T-helper 17 cell (primary cell): ENCODE measurements at places on chromosomes 4 and X. TPM values are rescaled to one million over a fixed set of nuclear protein-coding genes. Genes with fewer than 3 reads are reported as not detected.

DNA sequence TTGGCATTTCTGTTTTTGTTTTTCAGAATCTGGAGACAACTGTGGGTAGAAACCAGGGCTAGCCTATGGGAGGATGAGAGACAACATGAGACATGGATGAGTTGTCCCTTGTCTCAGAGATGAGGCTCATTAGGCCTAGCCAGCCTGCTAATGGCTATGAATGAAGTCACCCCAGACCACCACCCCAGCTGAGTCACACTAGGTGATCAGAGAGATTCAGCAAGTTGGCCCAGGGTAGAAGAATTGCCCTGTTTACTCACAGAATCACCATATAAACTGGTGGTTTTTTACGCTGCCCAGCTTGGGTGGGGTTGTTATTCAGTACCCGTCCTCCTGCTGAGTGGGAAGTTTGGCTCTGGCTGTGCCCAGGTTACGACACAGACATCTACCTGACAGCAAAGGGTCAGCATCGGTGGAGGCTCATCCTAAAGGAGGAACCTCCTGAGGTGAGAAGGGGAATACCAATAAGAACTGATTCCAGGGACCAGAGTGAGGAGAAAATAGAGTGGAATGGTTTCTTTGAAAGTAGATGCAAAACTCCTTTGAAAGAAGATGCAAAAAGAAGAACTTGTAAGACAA, 17.2 kb upstream of the ARSJ start:
- no peak for DNase-seq
- H3K36me3 ChIP-seq, result no peaks in the 10 kb centered on the region
- no peak overlapping the region for H3K4me3 ChIP-seq

- peaks cover 17% of the 10 kb centered on the region for H3K4me1 ChIP-seq
- H3K4me3 ChIP-seq, result peak within 1 kb of the TSS; percentile 87
- H3K27me3 ChIP-seq, result no peaks in the 10 kb centered on the region
- H3K36me3 ChIP-seq, result peaks cover 2% of the 10 kb centered on the region
- DNase-seq, result peak; percentile 61
Observed at GRCh38 chrX:154486396-154487207, at the start of gene UBL4A. TSS of gene UBL4A (minus strand) at chrX:154486615. CDS start at chrX:154486584, 31 bp downstream.

- H3K27ac ChIP-seq, result no peak overlapping the region
- no peaks in the 10 kb centered on the region for H3K27me3 ChIP-seq
- DNase-seq, result no peak
- H3K4me1 ChIP-seq, result no peaks in the 10 kb centered on the region
Observed at GRCh38 chrX:147958291-147958690, 22.8 kb upstream of the FMR1NB start.

DNA sequence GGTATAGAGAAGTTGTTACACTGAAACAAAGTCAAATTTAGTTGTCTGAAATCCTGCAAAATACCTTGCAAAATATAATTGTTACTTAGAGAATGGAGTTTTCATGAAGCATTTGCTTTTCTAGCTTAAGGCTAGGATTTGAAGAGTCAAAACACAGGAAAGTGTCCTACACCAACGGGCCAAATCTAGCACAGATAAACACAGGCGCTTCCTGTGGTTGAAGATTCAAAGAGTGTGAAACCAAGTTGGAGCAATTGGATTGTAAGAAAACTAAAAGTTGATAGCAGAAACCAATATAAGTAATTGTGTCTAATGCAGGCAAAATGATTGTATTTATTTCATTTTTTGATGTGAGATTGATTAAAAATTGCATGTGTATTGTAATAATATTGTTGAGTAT, 2002.5 kb upstream of the TENM3 start:
- H3K4me3 ChIP-seq, result no peak overlapping the region
- no peaks in the 10 kb centered on the region for H3K27me3 ChIP-seq
- no peaks in the 10 kb centered on the region for H3K36me3 ChIP-seq
- no peak for DNase-seq

- H3K27ac ChIP-seq, result no peak overlapping the region
- H3K4me3 ChIP-seq, result no peak overlapping the region
- no peaks in the 10 kb centered on the region for H3K27me3 ChIP-seq
Observed at GRCh38 chrX:23389196-23389792, 54.6 kb downstream of the PTCHD1 start.

DNA sequence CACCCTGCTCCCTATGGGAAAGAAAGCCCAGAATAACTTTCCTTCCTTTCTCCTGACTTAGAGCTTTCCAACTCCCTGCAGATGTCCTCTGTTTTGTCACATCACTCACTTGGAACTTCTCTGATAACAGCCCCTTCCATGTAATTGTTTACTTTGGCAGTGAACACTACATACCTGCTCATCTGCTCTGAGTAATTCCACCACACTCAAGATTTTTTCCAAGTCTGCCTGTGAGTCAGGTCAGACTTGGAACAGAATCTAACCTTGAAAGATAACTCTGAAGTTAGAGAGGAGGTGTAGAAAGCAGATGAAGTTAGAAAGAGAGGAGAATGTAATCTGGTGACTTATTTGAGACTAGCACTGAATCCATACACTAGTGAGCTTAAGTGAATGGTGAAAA, 7.4 kb downstream of the MAGEB10 start:
- no peak overlapping the region for H3K4me3 ChIP-seq
- no peak for DNase-seq
- H3K27me3 ChIP-seq, result no peaks in the 10 kb centered on the region
- no peaks in the 10 kb centered on the region for H3K4me1 ChIP-seq
- H3K27ac ChIP-seq, result no peak overlapping the region

DNA sequence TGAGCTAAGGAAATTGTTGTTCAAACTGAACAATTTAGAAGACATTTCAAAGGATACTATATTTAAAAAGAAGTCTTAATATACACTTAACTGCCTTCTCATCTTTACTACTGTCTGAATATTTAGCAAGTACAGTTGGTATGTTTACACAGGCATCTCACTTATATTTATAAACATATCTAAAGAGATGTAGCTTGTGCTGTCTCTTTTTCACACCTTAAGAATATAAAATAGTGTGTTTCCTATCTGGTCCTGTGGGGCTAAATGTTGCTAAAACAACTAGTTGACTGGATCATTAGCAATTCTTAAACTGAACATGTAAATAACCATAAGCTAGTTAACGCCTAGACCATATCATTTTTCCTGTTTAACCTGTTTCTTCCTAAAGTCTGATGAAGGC, 336.3 kb downstream of the PPP3CA start:
- no peaks in the 10 kb centered on the region for H3K27me3 ChIP-seq
- H3K4me3 ChIP-seq, result no peak overlapping the region
- H3K27ac ChIP-seq, result peak overlapping the region; percentile 74
- DNase-seq, result no peak

The UNC5C gene
- total RNA-seq, result 0.18 TPM

DNA sequence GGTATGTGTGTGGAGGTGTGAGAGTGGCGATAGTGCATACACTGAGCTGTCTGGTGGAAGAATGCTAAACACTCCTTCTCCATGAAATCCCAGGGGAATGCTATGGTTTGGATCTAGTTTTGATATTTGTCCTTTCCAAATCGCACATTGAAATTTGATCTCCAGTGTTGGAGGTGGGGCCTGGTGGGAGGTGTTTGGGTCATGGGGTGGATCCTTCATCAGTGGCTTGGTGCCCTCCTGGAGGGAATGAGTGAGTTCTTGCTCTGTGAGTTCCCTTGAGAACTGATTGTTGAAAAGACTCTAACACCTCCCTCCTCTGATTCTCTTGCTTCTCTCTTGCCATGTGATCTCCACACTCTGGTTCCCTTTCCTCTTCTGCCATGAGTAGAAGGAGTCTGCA, 114.1 kb upstream of the HHIP start:
- H3K36me3 ChIP-seq, result no peaks in the 10 kb centered on the region
- H3K27me3 ChIP-seq, result no peaks in the 10 kb centered on the region
- no peak overlapping the region for H3K27ac ChIP-seq
- no peak overlapping the region for H3K4me3 ChIP-seq

DNA sequence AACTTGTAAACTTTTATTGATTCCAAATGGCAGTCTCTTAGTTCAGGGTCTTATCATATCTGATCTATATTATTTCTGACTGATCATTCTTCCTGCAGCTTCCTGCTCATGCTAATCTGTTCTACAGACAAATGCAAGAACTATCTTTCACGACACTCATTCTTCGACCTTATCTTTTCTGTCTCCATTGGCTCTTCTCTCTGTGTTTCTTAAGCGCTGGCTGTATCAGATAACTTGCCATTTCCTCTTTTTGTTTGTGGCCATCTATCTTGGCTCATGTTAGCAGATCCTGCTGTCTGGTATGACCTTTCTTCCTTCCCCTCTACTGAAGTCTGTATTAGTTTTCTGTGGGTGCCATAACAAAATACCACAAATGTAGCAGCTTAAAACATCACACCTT, 230.5 kb upstream of the PUDP start:
- H3K4me1 ChIP-seq, result no peaks in the 10 kb centered on the region
- H3K27me3 ChIP-seq, result no peaks in the 10 kb centered on the region
- H3K36me3 ChIP-seq, result no peaks in the 10 kb centered on the region
- H3K27ac ChIP-seq, result no peak overlapping the region
- no peak overlapping the region for H3K4me3 ChIP-seq

GRCh38 chr4:110271986-110272385, 73.6 kb upstream of the ELOVL6 start:
- H3K36me3 ChIP-seq, result peaks cover 2% of the 10 kb centered on the region
- no peak for DNase-seq
- H3K4me3 ChIP-seq, result no peak overlapping the region
- no peaks in the 10 kb centered on the region for H3K4me1 ChIP-seq

The ZFP92 gene
- total RNA-seq, result 1.2 TPM

The VEGFC gene
- total RNA-seq, result not detected

DNA sequence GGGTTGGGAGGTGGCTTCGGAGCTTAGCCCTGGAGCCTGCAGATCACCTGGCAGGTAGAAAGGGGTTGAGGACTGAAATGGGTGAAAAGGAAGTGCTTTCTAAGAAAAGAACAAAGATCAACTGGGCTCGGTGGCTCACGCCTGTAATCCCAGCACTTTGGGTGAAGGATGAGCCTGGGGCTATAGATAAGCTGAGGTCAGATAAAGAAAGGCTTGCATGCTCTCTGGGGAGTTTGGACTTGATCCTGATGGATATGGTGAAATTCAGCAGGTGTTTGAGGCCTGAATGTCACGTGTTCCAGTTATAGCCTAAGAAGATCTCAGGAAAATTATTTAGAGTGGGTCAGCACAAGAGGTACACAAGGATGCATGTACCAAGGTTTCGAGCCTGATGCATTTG, 40.8 kb downstream of the SLC34A2 start:
- peaks cover 4% of the 10 kb centered on the region for H3K27me3 ChIP-seq
- H3K27ac ChIP-seq, result no peak overlapping the region
- H3K4me3 ChIP-seq, result no peak overlapping the region
- no peaks in the 10 kb centered on the region for H3K36me3 ChIP-seq
- DNase-seq, result no peak
- H3K4me1 ChIP-seq, result no peaks in the 10 kb centered on the region

- DNase-seq, result no peak
- peaks cover 2% of the 10 kb centered on the region for H3K36me3 ChIP-seq
- peaks cover 22% of the 10 kb centered on the region for H3K27me3 ChIP-seq
Observed at GRCh38 chr4:995311-996026, 2.3 kb upstream of the SLC26A1 start.

DNA sequence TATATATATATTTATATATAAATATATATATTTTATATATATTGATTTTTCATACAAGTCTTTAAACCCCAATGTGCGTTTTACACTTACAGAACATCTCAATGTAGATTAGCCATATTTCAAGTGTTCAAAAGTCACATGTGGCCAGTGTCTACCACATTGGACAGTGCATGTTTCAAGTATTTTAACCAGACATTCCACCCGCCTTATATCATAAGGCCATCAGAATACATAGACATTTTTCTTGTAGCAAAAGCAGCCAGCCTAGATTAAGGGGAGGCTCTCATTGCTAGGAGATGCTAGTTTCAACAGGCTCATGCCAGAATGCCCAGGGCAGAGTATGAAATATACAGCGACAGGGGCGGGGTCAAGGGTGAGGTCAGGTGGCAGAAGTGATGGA, 202.0 kb downstream of the NR3C2 start:
- no peaks in the 10 kb centered on the region for H3K27me3 ChIP-seq
- H3K4me1 ChIP-seq, result peaks cover 13% of the 10 kb centered on the region
- no peak overlapping the region for H3K4me3 ChIP-seq
- no peak overlapping the region for H3K27ac ChIP-seq

The MAGEA1 gene
- not detected for total RNA-seq

DNA sequence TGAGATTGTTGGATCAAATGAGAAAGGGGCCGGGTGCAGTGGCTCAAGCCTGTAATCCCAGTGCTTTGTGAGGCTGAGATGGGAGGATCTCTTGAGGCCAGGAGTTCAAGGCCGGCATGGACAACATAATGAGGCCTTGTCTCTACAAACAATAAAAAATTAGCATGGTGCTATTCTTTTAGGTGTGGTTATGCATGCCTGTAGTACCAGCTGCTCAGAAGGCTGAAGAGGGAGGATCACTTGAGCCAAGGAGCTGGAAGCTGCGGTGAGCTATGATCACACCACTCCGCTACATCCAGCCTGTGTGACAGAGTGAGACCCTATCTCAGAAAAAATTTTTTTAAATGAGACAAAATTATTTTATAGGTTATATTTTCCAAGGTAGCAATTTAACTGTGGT, 49.7 kb upstream of the TMEM150C start:
- DNase-seq, result no peak
- no peaks in the 10 kb centered on the region for H3K4me1 ChIP-seq
- peaks cover 18% of the 10 kb centered on the region for H3K27me3 ChIP-seq
- H3K36me3 ChIP-seq, result no peaks in the 10 kb centered on the region
- no peak overlapping the region for H3K27ac ChIP-seq
